ENCODE measurements at places on chromosomes 5 and 9.

DNA sequence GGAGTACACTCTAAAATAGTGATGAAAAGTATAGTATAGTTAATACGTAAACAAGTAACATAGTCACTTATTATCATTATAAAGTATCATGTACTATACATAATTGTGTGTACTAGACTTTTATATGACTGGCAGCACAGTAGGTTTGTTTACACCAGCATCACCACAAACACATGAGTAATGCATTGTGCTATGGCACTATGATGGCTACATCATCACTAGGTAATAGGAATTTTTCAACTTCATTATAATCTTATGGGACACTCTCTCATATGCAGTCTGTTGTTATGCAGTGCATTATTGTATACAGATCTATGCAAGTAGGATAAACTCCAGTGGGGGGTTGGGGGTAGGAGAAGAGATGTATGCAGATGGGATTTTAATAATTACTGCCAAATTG lies 52.7 kb upstream of the ELL2 start:
- no peak for DNase-seq

DNA sequence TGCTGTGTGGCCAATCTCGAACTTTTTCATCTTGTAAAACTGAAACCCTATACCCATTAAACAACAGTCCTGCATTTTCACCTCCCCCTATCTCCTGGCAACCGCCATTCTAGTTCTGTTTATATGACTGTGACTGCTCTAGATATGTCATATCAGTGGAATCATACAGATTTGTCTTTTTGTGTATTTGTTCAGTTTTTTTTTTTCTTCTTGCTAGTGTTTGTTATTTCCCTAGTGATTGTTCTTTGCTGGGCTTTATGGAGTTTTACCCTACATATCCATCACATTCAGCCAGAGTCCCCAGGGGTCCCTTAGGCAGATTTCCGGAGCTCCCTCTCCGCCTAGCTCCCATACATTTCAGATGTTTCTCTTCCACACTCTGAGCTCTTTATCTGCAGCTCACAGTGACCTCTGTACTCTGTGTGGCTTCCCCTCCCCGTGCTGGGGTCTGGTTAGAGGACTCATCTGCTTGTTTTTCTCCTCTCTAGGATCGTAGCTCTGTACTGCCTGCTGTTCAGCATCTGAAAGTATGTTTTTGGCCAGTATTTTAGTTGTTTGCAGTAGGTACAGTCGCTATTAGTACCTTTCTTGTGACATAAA lies 25.1 kb upstream of the CARTPT start:
- DNase-seq = no peak

DNA sequence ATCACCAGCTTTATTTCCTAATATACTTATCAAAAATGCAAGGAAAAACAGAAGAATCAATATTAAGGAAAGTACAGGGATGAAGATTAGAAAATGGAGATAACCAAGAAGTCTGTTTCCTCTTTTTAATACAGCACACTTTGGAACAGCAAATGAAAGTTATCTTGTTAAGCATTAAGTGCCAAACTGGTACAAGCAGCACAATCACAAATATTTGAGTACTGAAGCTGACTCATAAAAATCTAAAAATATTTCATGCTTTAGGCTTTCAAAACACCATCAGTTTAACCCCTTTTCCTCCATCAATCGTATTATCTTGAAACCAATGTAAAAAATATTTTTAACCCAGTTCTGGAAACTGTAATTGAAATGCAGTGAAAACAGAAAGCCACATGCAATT lies 2.7 kb downstream of the FBXW11 start:
- no peak for DNase-seq

DNA sequence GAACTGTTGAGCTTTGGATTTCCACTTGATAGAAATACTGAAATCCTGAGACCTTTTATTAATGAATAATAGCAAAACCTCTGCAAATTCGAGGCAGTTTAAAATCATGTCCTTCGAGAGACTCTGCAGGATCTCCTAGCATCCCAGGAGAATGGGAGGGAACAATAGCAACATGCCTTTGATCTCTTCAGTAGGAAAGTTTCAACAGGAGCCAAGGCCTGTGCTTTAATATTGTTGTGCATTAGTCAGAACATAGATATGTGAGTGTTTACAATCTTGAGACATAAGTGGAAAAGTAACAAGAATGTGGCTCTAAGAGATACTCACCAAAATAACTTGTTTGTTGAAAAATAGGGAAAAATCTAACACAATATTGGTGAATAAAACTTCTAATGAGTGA lies 83.3 kb upstream of the LHFPL2 start:
- DNase-seq = no peak

- DNase-seq = no peak
Measured at GRCh38 chr9:113912816-113913215, 36.7 kb downstream of the ZNF618 start.

DNA sequence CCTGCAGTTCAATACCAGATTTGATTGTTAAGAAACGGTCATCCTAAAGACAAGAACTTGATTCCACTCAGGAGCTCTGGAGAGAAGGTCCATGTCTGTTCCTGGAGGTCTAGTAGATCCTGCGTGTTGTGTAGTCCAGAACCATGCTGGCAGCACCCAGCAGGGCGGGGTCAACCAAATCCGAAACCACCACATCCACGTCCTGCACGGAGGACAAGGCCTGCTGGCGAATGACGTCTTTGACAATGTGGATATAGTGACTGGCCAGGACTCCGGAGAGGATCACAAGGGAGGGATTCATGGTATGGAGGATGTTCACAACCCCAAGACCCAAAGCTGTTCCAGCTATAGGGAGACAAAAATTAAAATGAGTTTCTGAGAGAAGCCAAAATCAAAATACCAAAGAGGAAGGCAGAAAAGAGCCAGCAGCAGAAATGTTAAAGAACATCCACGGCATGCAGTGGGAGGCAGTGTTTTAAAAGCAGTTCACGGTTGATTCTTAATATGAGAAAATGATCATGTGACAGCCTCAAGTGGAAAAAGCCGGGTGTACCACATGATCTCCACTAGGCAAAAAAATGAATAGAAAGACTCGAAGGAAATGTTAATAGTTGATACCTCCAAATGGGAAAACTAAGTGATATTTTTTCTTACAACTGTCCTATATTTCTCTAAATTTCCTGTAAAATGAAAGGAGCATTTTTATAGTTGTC lies 26.7 kb downstream of the CLTA start:
- no peak for DNase-seq

- DNase-seq = no peak
Measured at GRCh38 chr9:101569741-101570501, 24.8 kb downstream of the PPP3R2 start.

- DNase-seq = no peak
Measured at GRCh38 chr5:42436051-42436450, 12.8 kb downstream of the GHR start.

GRCh38 chr9:3677541-3677940 lies 151.7 kb upstream of the RFX3 start:
- no peak for DNase-seq

- no peak for DNase-seq
Measured at GRCh38 chr9:113548221-113549041, 84.9 kb downstream of the RGS3 start.

- DNase-seq = no peak
Measured at GRCh38 chr5:76789991-76790581, 28.7 kb upstream of the F2RL1 start.

GRCh38 chr5:36521838-36522745 lies 84.3 kb upstream of the SLC1A3 start:
- DNase-seq = no peak

GRCh38 chr5:139410993-139411828 lies 7.3 kb upstream of the SPATA24 start:
- no peak for DNase-seq

DNA sequence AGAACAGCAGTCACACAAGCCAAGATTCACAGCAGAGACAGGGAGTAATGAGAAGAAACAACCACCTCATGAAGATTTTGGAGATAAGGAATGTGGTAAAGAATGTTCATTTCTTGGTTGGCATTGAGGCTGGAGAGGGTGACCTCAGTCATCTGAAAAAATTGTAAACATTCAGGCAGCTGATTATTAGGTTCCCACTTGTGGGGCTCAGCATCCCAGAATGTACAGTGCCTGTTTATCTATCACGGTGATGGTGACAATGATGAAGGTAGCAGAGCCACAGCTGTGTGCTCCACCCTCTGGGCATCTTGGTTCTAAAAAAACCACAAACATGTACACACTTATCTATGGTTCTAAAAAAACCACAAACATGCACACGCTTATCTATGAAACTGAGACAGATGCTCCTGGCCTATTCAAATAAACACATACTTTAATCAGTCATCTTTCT lies 143.9 kb upstream of the MOCS2 start:
- DNase-seq = no peak

DNA sequence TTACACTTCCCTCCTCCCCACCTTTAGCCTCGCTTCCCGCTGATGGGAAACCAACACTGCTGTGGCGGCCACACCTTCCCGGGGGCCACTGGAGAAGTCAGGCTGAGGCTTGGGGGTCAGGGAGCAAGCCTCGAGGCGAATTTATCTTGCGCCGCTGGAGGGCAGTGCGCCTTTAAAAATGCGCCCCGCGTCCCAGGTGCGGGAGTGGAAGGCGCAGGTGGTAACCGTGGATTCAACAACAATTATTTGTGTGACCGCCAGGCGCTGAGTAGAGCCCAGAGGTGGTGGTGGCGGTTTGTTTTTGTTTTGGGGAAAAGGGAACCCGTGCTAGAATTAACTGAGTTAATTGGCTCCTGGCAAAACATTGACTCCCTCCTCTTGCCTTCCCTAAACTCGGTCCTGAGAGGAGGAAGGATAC lies 1.1 kb downstream of the CFAP77 start:
- peak; percentile 45 for DNase-seq

- DNase-seq = no peak
Measured at GRCh38 chr5:174320051-174320450, 274.5 kb downstream of the NSG2 start.

DNA sequence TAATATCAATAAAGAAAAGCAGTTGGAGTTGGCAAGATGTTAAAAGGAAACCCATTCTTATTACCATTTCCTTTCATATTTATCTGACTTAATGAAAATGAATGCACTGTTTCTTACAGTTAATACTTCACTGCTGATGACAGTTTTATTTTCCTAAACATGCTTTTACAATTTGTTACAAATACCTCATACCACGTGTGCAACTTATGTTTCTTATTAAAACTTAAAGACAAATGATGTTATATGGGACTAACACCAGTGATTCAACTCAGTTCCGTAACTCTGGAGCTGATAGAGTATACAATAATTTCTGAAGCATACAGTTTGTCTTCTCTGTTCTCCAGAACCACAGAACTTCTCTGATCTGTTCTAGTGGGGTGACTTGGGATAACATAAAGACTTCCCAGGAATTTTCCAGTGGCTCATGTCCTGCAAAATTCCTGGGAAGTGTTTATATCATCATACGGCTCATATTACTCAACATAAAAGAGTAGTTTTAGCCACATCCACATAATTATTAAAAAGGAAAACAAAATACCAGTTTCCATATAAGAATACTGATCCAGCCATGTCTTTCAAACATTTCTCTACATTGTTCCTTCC lies 1259.0 kb upstream of the C9orf72 start:
- no peak for DNase-seq

DNA sequence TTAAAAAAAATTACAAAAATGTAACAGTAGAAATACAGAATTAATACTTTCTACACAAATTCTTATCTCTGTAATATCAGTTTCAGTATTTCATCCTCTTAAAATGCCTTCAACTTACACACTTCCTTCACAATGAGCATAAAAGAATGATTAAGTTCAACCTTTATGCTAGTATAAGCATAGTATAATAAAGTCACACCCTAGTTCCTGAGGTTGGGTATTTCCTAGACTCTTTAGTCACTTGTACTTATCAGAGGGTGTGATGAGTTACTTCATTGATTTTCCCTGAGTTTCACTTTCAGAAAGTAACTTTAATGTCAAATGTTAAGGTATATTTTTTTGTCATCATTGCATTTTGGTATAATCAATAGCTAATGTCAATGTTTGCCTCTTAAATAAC lies 302.4 kb downstream of the PDE4D start:
- DNase-seq = no peak

DNA sequence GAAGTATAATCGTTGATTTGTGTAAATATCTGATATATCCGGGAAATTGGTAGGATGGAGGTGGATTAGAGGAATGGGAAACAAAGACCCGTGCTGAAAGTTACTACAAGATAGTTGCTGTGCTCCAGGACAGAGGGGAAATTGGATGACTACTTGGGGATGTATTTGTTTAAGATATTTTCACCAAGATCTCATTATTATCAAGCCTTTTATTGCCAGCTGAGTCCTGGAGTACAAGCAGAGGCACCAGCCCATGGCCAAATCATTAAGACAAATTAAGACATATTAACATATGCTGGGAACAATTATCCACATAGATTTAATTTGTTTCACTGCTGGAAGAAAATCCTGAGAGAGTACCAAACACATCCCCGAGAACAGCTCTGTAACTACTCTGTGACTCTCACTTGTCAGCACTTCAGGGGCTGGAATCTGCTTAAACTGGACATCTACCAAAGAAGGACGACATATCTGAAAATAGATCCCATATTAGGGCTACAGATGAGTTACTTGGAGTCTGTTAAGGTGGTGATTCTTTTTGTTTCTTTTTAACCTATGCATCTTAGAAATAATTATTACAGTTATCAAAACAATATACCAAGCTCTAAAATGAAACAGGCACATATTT lies 68.2 kb downstream of the SLC1A1 start:
- DNase-seq = no peak

GRCh38 chr9:16258708-16259107 lies 611.8 kb downstream of the BNC2 start:
- DNase-seq = no peak

DNA sequence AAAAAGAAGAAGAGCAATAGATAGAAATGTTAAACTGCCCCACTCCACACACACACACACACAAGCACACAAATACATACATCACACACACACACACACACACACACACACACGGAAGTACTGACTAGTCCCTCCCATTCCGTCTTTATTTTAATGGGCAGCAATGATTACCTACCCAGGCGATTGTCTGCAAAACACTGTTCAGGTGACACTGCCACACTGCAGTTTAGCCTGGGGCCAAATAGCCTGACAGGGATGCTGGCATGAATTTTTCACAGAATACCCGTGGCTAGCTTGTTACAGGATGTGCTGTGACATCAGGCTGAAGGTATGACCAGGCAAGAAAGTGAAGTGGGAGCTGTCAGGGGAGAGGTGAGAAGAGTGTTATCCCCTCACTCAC lies 86.9 kb downstream of the FRMD3 start:
- DNase-seq = no peak

- no peak for DNase-seq
Measured at GRCh38 chr9:36040271-36040925, 3.7 kb downstream of the RECK start.

DNA sequence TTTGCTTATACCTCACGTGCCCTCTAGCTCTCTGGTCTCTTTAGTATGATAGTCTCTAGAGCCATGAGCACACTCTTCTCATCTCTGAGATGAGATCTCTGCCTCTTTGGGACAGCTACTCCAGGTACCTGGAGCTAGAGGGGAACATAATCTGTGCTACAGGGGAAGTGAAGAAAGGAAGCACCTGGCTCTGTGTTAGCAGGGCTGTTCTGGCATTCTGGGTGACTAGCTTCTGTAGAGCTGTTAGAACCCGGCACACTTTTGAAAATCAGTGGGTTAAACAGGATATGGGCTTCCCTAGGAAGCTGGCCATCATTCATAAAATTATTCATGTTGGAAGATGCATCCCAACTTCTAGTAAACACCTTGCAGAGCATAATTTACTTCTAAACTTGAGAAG lies 224.8 kb downstream of the MCTP1 start:
- no peak for DNase-seq

GRCh38 chr9:137785704-137786161 lies 91.8 kb upstream of the CACNA1B start:
- DNase-seq = no peak

GRCh38 chr5:30104872-30105596 lies 1088.5 kb upstream of the CDH6 start:
- no peak for DNase-seq

Data from stimulated activated CD8-positive, alpha-beta memory T cell treated with anti-CD3 and anti-CD28 coated beads, Interleukin-15, amount 100 ng/mL, for 1 hour (primary cell).